Aorta (tissue), 5 donors: ENCODE measurements at places on chromosomes 5 and 9.

GRCh38 chr5:77924081-77924480 lies 147.9 kb upstream of the TBCA start:
- DNase-seq = no peak

GRCh38 chr9:16809912-16810610 lies 60.4 kb downstream of the BNC2 start:
- no peak for DNase-seq

DNA sequence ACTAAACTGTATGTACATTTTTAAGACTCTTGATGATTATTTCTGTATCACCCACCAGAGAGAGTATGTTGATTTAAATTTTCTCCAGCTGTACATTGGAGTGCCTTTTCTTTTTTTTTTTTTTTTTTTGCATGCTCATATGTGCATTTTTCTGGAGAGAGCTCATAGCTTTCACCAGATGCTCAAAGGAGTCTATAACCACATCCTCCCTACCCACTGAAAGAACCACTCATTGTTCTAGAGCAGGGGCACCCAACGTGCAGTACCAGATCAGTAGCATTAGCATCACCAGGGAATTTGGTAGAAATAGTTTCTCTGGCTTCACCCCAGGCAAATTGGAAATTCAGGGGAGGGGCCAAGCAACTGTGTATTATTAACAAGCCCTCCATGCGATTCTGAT lies 53.9 kb upstream of the TMEM171 start:
- no peak for DNase-seq

GRCh38 chr5:141951332-141951781 lies 6.6 kb downstream of the PCDH12 start:
- DNase-seq = no peak

GRCh38 chr9:132154863-132155567 lies 6.8 kb upstream of the NTNG2 start:
- DNase-seq = no peak

DNA sequence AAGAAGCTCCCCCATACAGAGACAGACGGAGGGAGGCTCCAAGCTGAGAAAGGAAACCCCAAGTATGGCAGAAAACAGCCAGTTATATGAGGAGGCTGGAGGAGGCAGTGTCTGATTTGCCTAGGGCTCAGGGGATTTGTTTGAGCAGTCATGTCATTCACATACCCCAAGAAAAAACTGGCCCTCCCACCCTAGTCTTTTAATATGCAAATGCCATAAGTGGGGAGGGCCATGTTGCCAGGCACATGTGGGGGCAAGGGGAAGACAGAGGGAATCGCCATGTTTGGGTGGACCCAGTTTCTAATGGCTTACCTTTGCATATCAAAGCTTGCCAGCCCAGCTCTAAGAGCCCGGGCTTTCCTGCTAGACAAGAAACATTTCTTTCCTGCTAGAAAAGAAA lies 1163.8 kb downstream of the TAF11L14 start:
- DNase-seq = no peak
